NCI-H2081 (cell line): ENCODE measurements at places on chromosomes 4 and X.

- DNase-seq: no peak
These were observed 399.0 kb downstream of the PABPC4L start for GRCh38 chr4:133802359-133803140.

DNA sequence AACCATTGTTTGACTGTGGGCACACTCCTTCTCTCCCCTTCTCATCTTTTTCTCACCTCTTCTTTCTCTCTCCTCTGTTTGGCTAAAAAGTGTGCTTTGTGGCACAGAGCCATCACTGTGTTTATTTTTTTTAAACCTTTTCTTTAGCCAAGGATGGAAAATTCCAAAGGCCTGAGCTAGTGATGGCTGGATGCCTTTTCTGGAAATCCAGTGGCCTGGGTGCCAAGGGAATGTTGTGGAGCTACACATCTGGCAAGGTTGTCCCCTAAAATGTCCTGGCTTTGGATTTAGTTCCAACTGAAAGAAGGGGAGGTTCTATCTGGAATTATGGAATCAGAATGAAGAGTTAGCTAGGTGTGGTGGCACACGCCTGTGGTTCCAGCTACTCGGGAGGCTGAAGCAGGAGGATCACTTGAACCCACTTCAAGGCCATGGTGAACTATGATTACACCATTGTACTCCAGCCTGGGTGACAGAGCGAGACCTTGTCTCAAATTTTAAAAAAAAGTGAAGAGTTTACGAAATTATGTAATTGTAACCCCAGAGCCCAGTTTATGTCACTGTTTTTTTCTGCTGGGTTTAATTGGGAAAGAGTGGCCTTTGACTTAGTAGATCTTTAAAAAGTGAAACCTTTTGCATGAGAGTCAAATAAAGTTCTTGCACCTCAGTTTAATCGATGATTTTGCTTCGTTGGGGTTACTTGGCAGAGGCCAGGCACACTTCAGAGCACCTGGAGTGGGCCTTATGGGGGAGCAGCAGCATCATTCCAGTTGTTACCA, 17.7 kb downstream of the DOCK11 start:
- no peak for DNase-seq

DNA sequence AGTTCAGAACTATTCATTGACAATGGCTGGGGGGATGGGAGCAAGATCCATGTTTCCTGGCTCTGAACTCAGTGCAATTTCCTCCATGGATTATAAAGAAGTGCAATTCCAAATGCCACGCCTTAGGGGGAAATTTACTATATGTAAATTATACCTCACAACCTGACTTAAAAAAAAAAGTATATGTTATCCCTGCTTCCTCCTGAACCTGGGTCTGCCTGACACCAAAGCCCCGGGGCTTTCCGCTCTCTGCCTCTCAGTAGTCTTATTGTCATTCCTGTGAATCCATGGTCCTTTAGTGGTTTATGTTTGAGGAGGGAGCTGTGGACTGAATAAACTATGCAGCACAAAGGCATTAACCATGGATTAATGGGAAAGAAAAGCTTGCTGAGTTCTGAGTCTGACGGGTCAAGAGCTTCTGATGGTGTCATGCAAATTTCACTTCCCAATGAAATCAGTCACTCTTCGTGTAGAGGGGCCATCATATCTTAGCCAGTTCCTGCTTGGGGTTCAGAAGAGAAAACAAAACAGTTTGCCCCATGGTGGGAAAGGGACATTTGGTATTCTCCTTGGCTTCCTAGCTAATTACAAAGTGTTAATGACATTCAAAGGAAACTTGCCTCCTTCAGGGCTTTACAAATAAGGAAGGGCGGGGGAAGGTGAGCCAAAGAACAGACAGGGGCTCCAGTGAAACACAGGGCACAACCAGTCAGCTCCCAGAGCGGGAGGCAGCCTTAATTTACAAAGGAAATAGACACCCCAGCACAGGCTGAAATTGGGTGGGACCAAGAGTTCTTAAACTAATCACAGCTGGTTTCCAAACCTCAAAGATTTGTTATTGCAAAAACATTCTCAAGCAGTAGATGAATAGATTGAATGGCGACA, 14.3 kb downstream of the FAM9C start:
- DNase-seq: no peak

DNA sequence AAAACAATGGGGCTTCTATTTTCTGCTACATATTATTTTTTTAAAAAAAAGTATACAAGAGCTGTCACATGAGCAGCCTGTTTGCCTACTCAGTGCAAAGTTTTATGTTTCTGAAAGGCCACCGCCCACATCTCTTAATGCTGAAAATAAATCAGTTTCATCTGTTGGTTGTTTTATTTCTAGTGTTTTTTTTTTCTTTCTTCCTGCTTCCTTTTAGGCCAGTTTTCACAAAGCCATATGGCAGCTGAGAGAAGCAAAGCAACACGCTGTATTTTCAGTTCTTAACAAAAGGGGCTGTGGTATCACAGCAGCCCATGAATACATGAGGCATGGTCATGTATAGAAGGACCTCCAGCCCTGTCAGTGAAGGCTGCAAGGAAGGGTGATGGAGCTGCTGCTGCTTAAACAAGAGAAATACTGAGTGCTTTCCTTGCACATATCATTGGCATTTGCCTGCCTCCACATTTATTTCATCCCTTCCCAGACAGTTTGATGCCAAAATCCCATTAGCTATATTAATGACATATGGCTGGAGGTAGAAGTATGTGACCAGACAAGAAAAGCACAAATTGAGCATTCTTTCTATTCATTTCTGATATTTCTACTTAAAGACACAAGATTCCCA, 172.5 kb downstream of the PCDH18 start:
- DNase-seq: no peak
